ENCODE measurements at places on chromosomes 1 and 21. TPM values are rescaled to one million over a fixed set of nuclear protein-coding genes. Genes with fewer than 3 reads are reported as not detected.
A peak's percentile ranks its signal among the peaks of the same experiment; 100 is the strongest.

GRCh38 chr1:17719874-17720273 is 35.3 kb upstream of the ACTL8 start:
- no peaks in the 10 kb centered on the region for H3K4me1 ChIP-seq
- peaks cover 35% of the 10 kb centered on the region for H3K27me3 ChIP-seq
- no peaks in the 10 kb centered on the region for H3K36me3 ChIP-seq
- no peak for DNase-seq
- no peak overlapping the region for H3K4me3 ChIP-seq

SLC6A9 gene
- 29.4 TPM for total RNA-seq

FMO3 gene
- total RNA-seq: not detected

MX2 gene
- total RNA-seq: 0.69 TPM

DNA sequence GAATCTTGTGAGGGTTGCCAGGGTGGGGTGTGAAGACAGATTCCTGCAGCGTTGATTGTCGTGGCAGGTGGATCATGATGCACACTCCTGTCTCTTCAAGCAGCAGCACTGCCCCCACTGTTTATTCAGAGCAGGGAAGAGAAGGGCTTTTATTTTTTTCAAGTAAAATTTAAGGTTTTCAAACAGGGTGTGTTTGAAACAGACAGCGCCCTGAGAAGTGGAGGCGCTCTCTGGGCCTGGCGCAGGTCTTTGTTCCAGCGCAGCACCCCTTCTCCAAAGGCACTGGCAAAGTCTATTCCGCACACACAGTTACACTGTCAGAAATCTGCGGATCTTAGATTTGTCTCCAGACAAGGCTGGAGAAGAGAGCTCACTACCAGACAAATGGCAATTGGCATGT is 7.0 kb downstream of the C1orf53 start:
- H3K27me3 ChIP-seq: peaks cover 97% of the 10 kb centered on the region
- no peaks in the 10 kb centered on the region for H3K36me3 ChIP-seq
- no peak for DNase-seq
- H3K4me1 ChIP-seq: peaks cover 13% of the 10 kb centered on the region

- no peak overlapping the region for H3K27ac ChIP-seq
- no peak for DNase-seq
- H3K36me3 ChIP-seq: no peaks in the 10 kb centered on the region
Observed at GRCh38 chr1:67973051-67973450, 77.4 kb downstream of the DIRAS3 start.

RGS8 gene
- 0.05 TPM for total RNA-seq

DNA sequence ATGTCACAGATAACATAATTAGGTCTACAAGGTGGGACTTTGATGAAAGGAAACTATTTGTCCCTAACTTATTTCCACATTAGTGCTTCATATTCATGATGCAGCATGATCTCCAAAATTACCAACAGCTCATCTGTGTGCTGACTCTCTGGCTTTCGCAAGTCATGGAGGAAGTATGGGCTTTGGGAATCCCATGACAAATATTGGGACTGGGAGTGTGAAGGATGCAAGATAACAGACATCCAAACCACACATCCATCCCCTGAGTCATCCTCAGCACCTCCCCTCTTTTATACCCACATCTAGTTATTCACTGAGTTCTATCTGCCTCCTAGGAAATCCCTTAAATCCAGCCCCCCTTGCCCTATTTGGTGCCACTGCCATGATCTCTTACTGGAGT is 102.8 kb upstream of the COL24A1 start:
- no peak overlapping the region for H3K4me3 ChIP-seq
- H3K36me3 ChIP-seq: no peaks in the 10 kb centered on the region
- H3K27me3 ChIP-seq: no peaks in the 10 kb centered on the region
- no peaks in the 10 kb centered on the region for H3K4me1 ChIP-seq
- DNase-seq: no peak

DNA sequence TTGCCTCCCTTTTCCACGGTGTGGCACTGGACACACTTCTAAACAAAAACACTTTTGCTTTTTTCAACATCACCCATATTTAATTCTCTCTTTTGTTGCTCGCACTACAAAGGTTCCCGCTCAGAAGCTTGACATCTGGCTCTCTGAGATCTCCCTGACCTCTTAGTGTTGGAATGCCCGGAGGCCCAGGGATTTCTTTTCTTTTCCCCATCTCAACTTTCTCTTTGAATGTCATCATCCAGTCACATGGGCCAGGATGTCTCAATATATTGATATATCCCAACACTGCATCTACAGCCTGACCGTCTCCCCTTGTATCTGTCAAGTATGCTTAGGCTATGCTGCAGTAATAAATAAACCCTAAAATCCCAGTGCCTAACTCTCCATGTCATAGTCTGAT is 54.3 kb upstream of the DESI2 start:
- no peak for DNase-seq

GRCh38 chr1:190759807-190760206 is 282.1 kb upstream of the BRINP3 start:
- no peak for DNase-seq
- H3K4me1 ChIP-seq: no peaks in the 10 kb centered on the region
- no peaks in the 10 kb centered on the region for H3K36me3 ChIP-seq
- H3K27me3 ChIP-seq: no peaks in the 10 kb centered on the region
- H3K4me3 ChIP-seq: no peak overlapping the region

DNA sequence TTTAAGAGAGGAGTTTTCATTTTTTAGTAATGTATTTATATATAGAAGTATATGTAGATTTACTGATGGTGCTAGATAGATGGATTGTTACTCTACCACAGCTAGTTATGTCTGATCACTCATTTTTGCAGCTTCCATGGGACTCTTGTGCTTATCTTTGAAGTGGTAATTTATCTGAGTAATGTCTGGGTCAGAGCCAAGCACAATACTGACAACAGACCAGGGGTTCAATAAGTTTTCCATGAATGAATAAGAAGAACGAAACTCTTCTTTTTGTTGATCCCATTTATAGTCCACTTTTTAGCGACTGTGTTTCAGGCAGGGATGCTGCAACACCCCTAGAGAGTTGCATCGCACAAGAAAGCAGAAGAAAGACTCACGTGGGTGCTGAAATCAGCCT is 935.2 kb downstream of the PLA2G4A start:
- H3K4me1 ChIP-seq: peaks cover 4% of the 10 kb centered on the region
- H3K27ac ChIP-seq: no peak overlapping the region
- H3K36me3 ChIP-seq: no peaks in the 10 kb centered on the region
- no peak for DNase-seq
- H3K4me3 ChIP-seq: no peak overlapping the region
- H3K27me3 ChIP-seq: no peaks in the 10 kb centered on the region

DCST2 gene
- 2.2 TPM for total RNA-seq

DNA sequence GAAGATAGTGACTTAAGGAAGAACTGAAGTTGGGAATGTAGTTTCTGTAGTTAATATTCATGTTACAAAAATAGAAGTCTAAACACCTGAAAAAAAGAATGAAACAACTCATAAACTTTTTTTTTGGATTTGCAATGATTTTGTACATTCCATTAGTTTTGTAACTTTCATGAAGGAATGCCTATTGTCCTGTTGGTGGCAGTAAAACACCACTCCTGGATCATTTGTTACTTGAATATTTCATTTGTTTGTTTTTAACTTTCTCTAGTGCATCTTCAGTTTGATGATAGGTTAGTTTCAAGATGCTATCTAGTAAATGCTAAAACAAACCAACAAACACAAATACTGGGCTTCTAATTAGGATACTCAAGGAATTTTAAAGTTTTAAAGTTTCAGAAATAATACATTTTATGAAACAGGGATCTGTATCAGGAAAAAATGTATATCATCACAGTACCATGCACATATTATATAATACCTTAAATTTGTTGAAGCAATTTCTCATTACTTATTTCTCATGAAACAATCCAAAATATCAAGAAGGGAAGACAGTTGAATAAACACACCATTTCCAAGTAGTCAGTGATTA is 229.7 kb upstream of the CACYBP start:
- H3K27me3 ChIP-seq: no peaks in the 10 kb centered on the region
- H3K27ac ChIP-seq: no peak overlapping the region
- H3K36me3 ChIP-seq: no peaks in the 10 kb centered on the region
- H3K4me1 ChIP-seq: peaks cover 7% of the 10 kb centered on the region

- H3K27ac ChIP-seq: no peak overlapping the region
- peaks cover 2% of the 10 kb centered on the region for H3K27me3 ChIP-seq
- H3K36me3 ChIP-seq: no peaks in the 10 kb centered on the region
- no peak overlapping the region for H3K4me3 ChIP-seq
- no peaks in the 10 kb centered on the region for H3K4me1 ChIP-seq
Observed at GRCh38 chr1:33516891-33517567, 44.6 kb downstream of the ZSCAN20 start.

LHX8 gene
- total RNA-seq: not detected

DNA sequence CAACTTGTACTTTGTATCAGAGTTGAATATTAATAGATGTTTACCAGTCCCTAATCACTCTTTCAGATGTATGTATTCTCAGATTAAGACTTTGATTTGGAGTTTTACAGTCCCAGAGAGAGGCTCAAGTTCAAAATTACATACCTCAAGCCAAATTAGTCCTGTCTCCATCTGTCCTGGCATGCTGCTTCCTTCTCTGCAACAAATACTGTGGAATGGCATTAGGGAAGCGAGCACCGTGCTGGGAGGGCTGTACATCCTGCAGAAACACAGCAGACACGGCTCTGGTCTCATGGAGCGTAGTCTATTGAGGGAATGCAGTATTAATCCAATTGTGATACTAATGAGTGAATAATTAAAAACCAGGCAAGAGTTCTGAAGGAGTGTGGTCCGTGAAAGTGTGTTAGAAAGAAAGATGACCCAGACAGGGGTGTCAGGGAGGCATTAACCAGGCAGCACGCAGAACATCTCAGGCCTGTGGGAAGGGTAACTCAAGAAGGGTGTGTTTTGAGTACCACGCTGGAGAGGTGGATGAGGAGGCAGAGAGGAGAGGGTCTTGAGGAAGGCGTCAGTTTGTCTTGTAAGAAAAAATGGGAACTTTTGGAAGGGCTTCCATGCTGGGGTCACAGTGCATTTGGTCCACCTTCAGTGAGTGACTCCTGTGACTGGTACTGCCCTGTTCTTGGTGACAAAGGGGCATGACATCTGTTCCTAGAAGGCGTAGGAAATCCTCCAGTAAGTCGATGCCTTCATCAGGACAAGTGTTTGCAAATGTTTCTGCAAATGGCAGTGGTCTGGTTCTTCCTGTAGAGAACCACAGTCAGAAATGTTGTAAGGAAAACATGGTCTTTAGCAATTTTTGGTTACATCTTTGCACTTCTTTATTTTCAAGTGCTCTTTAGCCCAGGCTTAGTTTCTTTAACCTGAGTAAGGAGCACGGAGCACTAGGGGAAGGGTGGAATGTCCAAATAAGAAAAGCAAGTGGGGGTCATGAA is 1.6 kb downstream of the RAB4A start:
- H3K36me3 ChIP-seq: peaks cover 13% of the 10 kb centered on the region
- peak overlapping the region; percentile 97 for H3K27ac ChIP-seq
- H3K27me3 ChIP-seq: no peaks in the 10 kb centered on the region
- H3K4me3 ChIP-seq: peak overlapping the region; percentile 95
- DNase-seq: no peak
- H3K4me1 ChIP-seq: peaks cover 35% of the 10 kb centered on the region

DNA sequence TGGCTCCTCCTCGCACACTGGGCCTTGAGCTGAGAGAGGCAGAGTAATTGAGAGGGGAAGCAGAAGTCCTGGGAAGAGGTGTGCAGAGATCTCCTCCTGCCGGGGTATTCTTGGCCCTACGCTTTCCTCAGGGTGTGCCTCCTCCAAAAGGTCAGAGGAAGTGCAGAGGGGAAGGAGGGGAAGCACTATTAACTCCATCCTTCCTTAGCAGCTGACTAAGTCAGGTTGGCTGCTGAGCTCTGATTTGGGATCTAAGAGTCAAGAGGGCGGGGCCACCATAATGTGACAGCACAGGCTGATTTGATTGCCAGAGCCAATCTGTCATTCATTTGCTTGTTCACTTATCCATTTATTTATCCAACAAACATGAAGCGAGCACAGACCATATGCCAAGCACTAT is 12.3 kb downstream of the ATP2B4 start:
- peaks cover 2% of the 10 kb centered on the region for H3K36me3 ChIP-seq
- H3K27ac ChIP-seq: no peak overlapping the region
- no peak for DNase-seq
- no peak overlapping the region for H3K4me3 ChIP-seq
- H3K27me3 ChIP-seq: no peaks in the 10 kb centered on the region
- H3K4me1 ChIP-seq: peaks cover 11% of the 10 kb centered on the region

DNA sequence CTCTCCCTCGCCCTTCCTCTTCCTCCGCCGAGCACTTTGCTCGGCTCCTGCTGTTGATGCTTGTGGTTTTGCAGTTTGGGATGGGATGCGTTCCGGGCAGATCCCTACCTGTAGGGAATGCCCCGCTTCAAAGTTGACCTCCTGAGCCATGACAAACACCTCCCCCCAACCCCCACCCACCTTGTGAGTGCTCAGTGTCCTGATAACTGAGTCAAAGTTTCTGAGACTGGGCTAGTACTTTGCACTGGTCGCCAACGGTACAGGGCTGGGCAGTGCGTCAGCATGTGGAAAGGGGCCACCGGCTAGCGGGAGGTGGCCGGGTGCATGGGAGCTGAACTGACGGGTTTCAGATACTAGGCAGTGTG is 771 bp downstream of the RABGAP1L start:
- H3K4me3 ChIP-seq: peak overlapping the region; percentile 96
- H3K36me3 ChIP-seq: no peaks in the 10 kb centered on the region
- H3K27me3 ChIP-seq: no peaks in the 10 kb centered on the region
- DNase-seq: peak; percentile 10

GRCh38 chr1:237834461-237834860 is 56.3 kb downstream of the ZP4 start:
- DNase-seq: no peak
- no peak overlapping the region for H3K27ac ChIP-seq
- no peaks in the 10 kb centered on the region for H3K36me3 ChIP-seq
- H3K27me3 ChIP-seq: peaks cover 4% of the 10 kb centered on the region
- H3K4me1 ChIP-seq: no peaks in the 10 kb centered on the region

CYP4Z1 gene
- total RNA-seq: not detected

GSTM1 gene
- total RNA-seq: 39.0 TPM

COL9A2 gene
- total RNA-seq: 53.8 TPM

DNA sequence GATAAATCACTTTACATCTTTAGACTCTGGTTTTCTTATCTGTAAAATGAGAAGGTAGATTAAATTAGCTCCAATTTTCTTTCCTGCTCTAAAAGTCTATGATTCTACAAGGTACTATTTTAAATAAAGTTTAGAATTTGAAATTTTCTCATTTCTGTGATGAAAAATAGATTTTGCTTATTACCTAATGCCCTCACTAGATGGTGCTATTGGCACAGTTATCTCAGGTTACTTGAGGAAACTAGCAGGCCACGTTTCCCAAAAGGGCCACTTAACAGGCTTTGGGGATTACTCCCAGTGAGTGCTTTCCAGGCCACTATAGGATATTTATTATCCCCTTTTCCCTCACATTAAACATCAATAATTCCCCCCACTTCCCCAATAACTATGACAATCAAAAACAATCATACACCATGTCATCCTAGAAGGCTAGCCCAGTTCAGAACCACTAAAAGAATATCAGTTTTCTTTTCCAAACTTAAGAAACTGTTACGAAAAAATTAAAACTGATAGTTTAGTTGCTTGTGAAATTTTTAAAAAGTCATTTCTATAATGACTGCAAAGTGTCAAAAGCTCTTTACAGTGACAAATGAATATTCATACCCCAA is 30.6 kb downstream of the OMA1 start:
- H3K27me3 ChIP-seq: no peaks in the 10 kb centered on the region
- H3K36me3 ChIP-seq: peaks cover 27% of the 10 kb centered on the region
- DNase-seq: peak; percentile 15

NGF gene
- 2.2 TPM for total RNA-seq

- no peak overlapping the region for H3K4me3 ChIP-seq
- H3K36me3 ChIP-seq: peaks cover 66% of the 10 kb centered on the region
- no peaks in the 10 kb centered on the region for H3K27me3 ChIP-seq
- DNase-seq: no peak
- H3K27ac ChIP-seq: no peak overlapping the region
Observed at GRCh38 chr1:243233908-243234307, 21.2 kb downstream of the CEP170 start.

OLIG2 gene
- 1.4 TPM for total RNA-seq

GRCh38 chr1:219123036-219123435 is 50.6 kb upstream of the LYPLAL1 start:
- H3K4me1 ChIP-seq: no peaks in the 10 kb centered on the region
- DNase-seq: no peak
- no peaks in the 10 kb centered on the region for H3K36me3 ChIP-seq
- H3K4me3 ChIP-seq: no peak overlapping the region
- H3K27me3 ChIP-seq: no peaks in the 10 kb centered on the region
